ENCODE measurements at places on chromosomes 6 and 20.
A peak's percentile ranks its signal among the peaks of the same experiment; 100 is the strongest.

GRCh38 chr20:58944610-58945009 is 36.4 kb upstream of the NELFCD start:
- no peak for DNase-seq

GRCh38 chr6:3457710-3458602 is 1.1 kb upstream of the SLC22A23 start:
- peak; percentile 67 for DNase-seq

DNA sequence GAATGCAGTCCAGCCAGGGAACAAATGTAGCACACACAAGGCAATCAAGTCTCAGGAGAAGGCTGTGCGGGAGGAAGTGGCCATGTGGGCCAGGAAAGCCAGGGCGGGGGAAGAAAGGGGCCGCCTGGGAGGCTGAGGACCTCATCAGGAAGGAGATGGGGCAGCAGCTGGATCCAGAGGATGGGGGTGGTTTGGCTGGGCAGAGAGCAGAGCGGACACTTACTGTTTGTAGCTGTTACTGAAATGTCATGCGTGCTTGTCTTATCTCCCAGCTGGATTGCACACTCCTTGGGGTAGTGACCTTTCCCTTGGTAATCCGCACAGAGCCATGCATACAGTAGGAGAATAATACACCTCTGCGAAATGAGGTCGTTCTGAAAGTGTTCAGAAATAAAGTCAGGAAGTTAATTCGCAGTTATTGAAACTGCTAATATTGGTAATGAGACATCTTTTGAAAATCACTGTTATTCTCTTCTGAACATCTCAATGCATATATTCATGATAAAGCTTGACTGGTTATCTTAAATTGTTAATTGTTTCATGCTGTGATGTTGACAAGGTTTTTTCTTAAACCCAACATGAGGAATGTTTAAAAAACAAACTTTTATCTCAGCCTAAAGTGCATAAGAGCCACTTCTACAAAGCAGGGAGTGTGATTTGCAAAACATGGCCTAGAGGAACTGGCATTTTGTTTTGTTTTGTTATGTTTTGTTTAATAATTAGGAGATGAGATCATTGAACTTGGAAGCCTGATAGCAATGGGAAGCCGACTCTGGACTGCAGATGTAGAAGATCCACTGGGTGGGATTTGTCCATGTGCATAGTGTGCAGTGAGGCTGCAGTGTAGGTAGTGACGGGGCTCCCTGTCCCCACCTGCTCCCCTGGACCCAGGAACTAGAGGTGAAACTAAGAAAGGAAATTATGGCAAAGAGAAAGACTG is 18.0 kb upstream of the MAP3K4 start:
- DNase-seq: no peak

DNA sequence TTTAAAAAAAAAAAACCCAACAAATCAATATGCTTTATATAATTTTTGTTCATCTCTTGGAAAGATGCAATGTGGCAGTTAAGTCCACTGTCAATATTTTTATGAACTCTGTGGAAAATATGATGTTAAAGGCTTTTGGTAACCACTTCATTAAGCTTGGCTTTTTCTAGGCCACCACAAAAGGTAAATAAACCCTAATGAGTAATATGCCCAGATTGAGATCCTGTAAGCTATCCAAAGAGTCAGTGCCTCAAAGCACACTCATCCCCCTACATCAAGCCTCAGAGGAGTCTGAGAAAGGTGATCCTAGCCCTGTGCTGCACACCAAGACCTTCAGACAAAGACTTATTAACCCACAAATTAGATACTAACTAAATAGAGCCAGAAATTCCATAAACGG is 121.1 kb downstream of the CDC5L start:
- DNase-seq: no peak

- DNase-seq: no peak
Observed at GRCh38 chr20:22673467-22673866, 89.1 kb upstream of the FOXA2 start.

DNA sequence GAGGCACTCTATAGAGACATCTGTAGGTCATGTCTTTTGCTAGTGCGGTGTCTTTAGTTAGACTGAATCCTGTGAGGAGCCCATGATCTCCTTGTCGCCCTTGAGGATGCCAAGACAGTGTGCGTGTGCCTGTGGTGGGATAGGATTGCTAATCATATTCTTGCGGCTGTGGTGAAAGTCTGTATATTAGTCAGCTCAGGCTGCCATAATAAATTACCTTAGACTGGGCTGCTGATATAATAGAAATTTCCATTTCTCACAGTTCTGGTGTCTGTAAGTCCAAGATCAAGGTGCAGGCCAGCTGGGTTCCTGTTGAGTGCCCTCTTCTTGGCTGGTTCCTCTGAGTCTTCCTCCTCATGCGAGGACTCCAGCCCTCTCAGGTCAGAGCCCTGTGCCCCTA is 141.2 kb downstream of the JARID2 start:
- no peak for DNase-seq

Data from activated CD4-positive, alpha-beta T cell treated with anti-CD3 and anti-CD28 coated beads, Interleukin-2, amount 10 ng/mL, durations not matched to agents 24 days and 14 days (primary cell).